T-helper 2 cell (primary cell): ENCODE measurements at places on chromosomes 7 and 10.

GRCh38 chr7:16770657-16771329, 17.2 kb downstream of the TSPAN13 start:
- DNase-seq = no peak

DNA sequence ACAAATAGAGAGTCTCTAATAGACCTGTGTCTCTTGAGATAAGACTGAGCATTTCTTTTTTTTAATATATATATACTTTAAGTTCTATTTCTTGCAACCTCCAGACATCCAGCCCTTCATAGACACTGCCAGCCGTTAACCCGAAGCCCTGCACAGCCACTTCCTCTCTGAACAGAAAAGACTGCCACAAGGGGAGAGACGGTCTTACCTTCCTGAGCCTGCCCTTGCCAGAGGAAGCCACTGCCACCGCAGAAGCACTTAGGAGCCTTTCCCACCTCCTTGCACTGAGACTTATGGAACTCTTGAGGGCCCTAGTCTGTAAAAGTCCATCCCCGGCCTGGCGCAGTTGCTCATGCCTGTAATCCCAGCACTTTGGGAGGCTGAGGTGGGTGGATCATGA, 31.8 kb upstream of the PRSS1 start:
- no peak for DNase-seq

GRCh38 chr10:66924674-66925345, 1.0 kb upstream of the LRRTM3 start:
- DNase-seq = no peak

DNA sequence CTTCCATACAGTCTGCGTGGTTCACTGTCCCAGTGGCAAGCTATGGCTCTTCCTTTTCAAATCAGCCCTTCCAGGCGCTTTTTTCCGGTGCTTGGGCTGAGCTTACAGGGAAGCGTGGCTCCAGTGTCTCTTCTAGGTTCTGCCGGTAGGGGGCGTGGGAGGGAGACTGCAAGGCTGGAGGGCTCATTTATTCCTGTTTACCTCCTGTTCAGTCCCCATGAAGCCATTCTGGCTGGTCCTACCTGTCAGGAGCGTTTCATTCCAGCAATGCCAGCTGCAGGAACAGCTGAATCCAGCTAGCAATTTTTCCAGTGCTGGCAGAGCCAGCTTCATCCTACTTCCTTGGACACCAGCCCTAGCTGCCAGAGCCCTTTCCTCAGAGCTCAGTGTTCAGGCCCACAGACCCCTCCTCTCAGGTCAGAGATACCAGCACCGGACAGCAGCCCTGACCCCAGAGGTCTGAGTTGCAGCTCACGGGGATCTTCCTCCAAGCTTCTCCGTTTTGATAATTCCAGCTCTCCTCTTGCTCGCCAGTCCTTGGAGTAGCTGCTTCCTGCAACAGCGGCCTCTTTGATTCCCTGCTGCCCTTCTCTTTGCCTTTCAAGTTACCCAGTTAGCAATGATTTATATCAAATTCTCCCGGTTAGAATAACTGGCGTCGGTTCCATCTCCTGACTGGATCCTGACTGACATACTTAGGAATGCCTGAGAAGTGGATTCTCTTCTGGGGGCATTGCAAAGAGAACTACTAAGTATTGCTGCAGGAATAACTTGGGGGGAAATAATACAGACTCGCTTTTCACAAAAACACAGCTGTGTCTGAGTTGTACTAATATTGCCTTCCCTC, 129.8 kb downstream of the FRMD4A start:
- DNase-seq = no peak

- no peak for DNase-seq
These were observed 38.1 kb upstream of the SLC39A12 start for GRCh38 chr10:17913604-17914003.
